ENCODE measurements at places on chromosomes 7 and 10.

DNA sequence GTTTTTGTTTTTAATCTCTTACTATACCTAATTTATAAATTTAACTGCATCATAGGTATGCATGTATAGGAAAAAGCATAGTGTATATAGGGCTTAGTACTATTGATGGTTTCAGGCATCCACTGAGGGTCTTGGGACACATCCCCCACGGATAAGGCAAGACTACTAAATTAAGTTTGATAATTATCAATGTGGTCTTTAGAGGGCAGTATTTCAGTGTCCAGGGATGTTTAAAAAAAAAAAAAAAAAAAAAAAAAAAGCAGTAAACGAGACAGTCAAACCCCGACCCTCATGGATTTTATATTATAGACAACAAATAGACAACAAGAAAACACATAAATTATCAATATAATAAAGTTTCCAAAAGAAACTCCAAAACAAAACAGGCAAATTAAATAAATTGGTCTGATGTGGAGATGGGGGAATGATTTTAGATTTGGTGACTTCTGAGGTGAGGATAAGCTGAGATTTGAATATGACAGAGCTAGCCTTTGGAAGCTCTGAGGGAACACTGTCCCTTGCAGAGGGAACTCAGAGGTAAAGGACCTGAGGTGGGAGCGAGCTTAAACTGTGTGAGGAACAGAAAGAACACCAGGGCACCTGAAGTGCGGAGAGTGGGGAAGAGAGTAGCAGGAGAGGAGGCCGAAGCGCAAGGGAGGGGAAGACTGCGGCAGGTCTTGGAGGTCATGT is 14.8 kb downstream of the ACSM6 start:
- DNase-seq, result no peak

DNA sequence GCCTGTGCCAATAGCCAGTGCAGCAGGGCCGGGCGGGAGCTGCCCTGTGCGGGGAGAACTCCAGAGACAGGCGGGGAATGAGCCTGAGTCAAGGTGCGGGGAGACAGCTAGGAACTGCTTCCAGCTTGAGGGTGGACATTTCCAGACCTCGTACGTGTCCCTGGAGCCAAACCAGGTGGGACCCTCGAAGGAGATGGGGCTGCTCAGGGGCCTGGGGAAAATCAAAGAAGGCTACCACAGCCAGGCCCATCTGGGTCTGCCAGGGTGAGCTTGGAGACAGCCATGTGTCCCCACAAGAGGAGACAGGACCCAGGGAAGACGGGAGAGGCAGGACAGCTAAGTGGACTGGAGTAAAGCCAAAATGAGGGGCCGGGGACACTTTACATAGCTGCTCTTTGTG is 504.9 kb upstream of the MGMT start:
- DNase-seq, result no peak

GRCh38 chr10:73992899-73993788 is 4.8 kb upstream of the VCL start:
- DNase-seq, result no peak

GRCh38 chr7:77831481-77831880 is 32.9 kb downstream of the PHTF2 start:
- no peak for DNase-seq

DNA sequence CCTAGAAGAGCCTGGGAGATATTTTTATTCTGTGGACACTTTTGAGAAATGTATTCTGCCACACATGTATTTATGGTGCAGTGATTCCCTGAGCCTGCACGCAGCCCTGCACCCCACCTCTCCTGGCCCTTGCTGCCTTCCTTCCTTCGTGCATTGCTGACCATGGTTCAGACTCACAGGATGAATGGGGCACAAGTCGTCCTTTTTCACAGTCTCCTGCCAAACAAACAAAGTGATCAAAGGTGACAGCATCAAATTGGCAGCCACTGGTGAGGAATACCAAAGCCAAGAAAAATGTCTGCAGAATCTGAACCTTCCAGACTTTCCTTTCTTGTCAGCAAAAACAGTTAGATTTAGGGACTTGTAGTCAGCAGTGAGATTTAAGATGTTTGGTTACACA is 215.0 kb downstream of the ACTR3B start:
- DNase-seq, result no peak

GRCh38 chr7:28672397-28672797 is 260.1 kb downstream of the CREB5 start:
- no peak for DNase-seq

DNA sequence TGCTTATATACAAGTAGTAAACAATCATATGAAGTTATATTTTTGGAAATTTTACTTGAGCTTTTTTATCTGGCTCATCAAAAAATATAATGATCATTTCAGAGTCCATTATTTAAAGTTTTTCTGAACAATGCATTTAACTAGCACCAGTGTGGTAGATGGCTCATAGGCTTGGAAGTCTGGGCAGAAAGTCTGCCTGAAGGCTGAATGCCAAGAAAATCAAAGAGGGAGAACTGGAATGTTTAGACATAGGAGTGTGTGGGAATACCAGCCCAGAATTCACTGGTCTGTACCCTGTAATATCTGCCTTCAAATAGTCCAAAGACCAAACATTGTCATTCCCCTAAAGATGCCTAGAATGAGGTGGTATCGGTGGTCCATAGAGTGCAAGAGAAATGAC is 40.3 kb upstream of the ANK3 start:
- no peak for DNase-seq

- no peak for DNase-seq
These were observed 57.8 kb upstream of the OPALIN start for GRCh38 chr10:96416643-96417042.

GRCh38 chr10:94524711-94525110 is 20.9 kb upstream of the HELLS start:
- no peak for DNase-seq

GRCh38 chr7:155293721-155294510 is 3.8 kb upstream of the INSIG1 start:
- DNase-seq, result no peak

DNA sequence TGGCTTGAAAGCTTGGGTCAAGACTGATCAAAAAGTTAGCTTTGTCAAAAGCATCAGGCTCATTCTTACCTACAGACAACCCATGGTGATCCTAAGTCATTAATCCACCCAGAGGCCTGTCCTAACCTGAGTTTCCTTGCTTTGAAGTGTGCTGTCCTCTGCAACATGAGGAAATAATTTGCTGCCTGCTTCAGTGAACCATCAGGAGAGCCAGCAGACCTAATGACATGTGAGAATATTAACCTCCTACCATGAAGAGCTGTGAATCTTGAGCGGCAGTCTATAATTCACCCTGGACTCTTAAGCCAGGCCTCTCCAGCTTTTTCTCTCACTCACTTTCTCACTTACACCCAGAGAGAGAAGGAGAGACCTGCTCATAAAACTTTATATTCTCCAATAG is 590.0 kb downstream of the LRMDA start:
- DNase-seq, result no peak

DNA sequence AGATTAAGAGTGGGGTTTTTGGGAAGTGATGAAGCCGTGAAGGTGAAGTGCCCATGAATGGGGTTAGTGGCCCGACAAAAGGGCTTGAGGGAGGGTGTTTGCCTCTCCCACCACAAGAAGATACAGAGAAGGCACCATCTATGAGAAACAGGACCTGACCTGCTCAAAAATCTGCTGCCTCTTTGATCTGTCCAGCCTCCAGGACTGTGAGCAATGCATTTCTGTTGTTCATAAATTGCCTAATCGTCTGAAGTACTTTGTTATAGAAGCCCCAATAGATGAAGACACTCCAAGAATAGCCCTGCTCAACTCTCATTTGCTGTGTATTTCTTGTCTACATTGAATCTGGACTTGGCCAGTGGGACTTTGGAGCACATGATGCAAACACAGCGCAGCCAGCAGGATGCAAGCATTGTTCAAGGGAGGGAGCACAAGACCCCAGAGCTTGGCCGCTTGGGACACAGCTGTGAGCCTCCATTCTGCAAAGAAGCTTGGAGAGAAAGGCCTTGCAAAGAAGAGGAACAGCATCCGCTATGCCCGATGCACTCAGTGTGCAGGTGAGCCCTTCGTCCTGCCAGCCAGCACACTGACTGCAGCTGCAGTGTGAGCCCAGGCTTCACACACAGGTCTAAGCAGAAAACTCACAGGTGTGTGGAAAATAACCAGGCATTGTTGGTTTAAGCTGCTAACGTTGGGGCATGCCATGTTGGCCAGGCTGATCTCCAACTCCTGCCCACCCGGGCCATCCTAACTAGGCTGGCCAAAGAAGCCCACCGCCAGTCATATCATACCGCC is 73.2 kb upstream of the KLF6 start:
- no peak for DNase-seq

GRCh38 chr10:75304741-75305390 is 69.1 kb upstream of the COMTD1 start:
- no peak for DNase-seq

DNA sequence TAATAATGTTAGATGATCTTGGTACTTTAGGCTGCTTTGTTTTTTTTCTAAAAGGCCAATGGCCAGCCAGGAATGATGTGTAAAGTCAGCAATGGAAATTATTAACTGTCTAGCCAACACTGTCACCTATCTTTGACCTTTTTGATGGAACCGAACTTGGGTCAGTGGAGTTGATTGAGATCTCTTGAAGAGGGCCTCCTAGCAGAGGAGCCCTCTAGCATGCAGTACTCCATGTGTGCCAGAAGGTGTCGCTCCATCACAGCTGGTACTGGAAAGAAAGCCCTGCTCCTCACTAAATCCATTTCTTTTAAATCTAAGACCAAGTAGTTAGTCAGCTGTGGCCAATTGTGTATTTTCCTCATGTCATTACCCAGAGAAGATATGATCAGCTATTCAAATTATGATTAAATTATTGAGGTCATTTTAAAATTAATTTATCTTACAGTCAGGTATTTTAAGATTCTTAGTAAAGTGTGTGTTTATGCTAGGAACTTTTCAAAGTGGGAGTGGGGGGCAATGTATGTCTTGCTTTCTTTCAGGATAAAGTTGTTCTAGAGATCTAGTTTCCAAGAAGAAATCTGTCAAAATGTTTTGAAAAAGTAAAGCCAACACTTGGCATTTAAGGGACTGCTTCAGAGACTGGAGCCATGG is 33.1 kb upstream of the CROT start:
- DNase-seq, result peak; percentile 76

DNA sequence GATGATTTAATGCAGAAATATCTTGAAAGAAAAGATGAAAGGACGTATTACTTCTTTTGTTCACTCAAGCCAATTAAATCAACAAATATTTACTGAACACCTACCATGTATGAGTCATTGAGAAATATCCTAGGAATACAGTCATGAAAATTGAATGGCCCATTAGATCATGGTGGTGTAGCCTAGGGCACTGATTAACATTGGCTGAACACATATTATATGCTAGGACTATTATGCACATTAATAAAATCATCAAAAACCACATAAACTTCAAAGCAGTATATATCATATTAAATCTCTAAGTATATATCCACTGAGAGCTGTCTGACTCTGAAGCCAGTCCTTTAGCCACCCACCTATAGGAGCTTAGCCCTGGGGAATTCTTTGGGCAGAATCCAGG is 41.8 kb downstream of the FAM204A start:
- DNase-seq, result no peak

DNA sequence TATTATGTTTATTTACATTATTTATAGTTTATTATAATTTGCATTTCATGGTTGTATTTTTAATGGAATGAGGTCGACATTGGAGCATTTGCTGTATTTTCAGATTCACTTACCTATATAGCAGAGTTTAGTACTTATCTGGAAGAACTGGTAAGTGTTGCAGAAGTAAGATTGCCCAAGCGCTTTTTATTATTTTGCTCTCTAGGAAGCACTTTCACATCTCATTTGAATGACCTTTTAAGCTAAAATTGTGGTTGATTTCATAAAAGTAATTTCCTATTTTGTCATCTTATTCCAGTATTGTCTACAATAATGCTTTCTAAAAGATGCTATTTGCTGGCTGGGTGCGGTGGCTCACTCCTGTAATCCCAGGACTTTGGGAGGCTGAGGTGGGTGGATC is 28.6 kb downstream of the SEC61A2 start:
- DNase-seq, result no peak

- no peak for DNase-seq
These were observed 83.9 kb upstream of the PAX2 start for GRCh38 chr10:100661520-100661919.

- DNase-seq, result no peak
These were observed 1.5 kb upstream of the PARD3 start for GRCh38 chr10:34816501-34817002.

GRCh38 chr7:71457846-71458590 is 326.1 kb downstream of the GALNT17 start:
- DNase-seq, result no peak

DNA sequence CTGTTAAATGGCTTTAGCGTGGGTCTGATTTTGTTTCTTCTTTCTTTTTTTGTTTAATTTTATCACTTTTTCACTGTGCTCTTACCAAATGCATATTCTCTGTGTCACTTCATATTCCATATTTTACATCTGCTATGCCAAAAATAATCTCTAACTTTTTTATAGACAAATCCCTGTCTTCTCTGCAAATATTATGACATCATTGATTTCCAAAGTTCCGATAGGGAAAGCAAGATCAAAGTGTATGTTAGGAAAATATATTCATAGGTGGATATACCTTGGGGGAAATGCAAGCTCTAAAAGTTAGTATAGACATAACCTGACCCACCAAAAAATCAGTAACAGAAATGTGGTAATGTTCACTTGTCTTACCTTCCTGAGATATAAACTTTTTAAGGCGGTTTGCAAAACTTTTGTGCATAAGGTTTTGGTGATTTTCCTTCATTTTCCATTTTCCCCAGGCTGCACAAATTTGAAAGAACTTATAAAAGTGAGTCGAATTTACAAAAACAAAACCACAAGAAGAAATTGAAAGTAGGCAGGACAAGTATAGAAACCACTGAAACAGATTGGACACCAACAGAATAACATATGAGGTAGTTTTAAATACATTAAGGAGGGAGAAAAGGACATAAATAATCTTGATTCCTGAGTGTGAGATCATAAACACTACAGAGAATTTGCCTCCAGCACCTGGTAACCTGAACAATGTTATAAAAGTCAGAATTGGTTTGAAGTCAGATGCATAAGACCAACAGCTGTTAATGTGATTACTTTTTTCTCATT is 63.1 kb upstream of the TFEC start:
- no peak for DNase-seq

GRCh38 chr10:133444342-133445267 is 9.1 kb upstream of the SCART1 start:
- DNase-seq, result no peak

DNA sequence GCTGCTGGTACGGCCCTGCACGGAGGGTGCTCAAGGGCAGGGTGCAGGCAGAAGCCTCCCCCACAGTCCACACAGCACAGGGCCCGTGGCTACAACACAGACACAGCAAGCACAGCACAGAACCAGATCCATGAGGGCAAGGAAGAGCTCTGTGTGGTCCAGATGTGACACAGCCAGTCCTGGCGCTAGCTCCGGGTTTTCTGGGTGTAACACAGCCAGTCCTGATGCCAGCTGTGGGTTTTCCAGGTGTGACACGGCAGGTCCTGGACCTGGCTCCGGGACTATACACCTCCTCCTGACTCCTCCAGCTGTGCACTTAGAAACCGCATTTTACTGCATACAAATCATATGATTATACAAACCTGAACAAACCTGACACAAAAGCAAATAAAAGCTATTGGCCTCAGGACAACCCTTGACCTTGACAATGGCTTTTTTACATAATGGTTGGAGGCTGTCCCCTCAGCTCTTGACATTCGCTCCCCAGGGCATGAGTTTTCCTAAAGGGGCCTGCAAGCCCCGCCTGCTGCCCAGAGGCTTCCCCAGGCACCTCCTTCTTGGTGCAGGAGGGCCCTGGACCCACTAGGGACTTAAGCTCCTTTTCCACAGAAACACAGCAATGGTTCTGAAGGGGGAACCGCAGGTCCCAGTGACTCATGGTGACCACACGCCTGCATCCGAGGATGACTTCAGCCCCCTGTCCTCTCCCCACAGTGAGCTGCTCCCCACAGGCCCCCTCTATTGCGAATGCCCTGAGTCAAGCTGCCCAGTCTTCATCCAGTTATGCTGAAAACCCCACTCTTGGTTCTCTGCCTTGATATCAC is 209.6 kb downstream of the PTPRN2 start:
- no peak for DNase-seq

All from GM12865 (cell line).